ENCODE measurements at places on chromosomes 16 and 17.
A peak's percentile ranks its signal among the peaks of the same experiment; 100 is the strongest.

DNA sequence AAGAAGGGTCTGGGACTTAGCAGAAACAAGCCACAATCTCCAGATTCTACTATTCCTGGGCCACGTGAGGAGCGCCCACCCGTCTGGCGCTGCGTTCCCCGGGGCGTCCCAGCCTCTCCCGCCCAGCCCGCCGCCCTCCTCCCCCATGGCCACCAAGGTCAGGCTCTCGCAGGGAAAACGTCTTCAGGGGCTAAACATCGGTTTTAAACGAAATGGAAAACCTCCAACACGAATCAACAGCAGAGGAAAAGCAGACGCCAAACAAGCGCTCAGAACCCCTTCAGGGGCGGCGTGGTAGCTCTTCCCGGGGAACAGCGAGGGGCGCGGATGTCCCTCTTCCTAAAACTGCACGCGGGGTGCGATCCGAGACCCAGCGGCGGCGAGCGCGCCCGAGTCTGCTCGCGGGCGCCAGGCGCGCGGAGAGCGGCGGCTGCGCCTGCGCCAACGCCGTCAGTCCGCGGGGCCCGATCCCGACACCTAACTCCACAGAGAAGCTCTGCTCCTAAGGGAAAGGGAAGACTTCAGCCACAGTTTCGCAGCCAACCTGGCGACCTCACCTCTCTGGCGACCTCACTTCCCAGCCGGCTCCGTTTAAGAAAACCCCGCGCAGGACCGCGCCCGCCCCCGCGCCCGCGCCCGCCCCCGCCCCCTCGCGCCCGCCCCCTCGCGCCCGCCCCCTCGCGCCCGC, 505 bp upstream of the COG1 start:
- peak overlapping the region; percentile 93 for H3K27ac ChIP-seq
- peak; percentile 59 for DNase-seq
- no peaks in the 10 kb centered on the region for H3K27me3 ChIP-seq

- peak; percentile 2 for DNase-seq
- no peaks in the 10 kb centered on the region for H3K36me3 ChIP-seq
- H3K27me3 ChIP-seq: no peaks in the 10 kb centered on the region
- no peak overlapping the region for H3K27ac ChIP-seq
- no peak overlapping the region for H3K4me3 ChIP-seq
- H3K4me1 ChIP-seq: no peaks in the 10 kb centered on the region
Measured at GRCh38 chr17:27919079-27919478, 25.9 kb upstream of the LYRM9 start.

GRCh38 chr16:81401035-81401950, 43.3 kb upstream of the CMIP start:
- peak overlapping the region; percentile 41 for H3K4me3 ChIP-seq
- peak; percentile 93 for DNase-seq
- H3K4me1 ChIP-seq: peaks cover 14% of the 10 kb centered on the region

GRCh38 chr16:26344240-26344776, 652.5 kb downstream of the HS3ST4 start:
- H3K4me3 ChIP-seq: no peak overlapping the region
- H3K4me1 ChIP-seq: no peaks in the 10 kb centered on the region
- DNase-seq: no peak
- H3K27ac ChIP-seq: no peak overlapping the region
- H3K27me3 ChIP-seq: no peaks in the 10 kb centered on the region

DNA sequence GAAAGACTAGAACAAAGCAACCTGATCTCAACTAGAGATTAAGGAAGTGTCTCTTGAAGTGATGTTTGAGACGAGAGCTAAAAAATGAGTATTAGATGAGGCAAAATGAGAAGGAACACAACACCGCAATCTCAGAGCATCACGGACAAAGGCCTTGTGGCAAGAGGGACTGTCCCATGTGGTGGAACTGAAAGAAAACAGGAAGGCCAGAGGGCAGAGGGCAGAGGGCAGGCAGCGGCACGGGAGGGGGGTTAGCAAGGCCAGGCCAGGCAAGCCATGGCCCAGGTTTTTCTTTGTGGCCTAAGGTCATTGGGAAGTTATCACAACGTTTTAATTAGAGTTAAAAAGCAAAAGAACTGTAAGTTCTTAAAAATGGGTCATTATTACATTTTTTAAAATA, 22.5 kb downstream of the RPA1 start:
- peaks cover 72% of the 10 kb centered on the region for H3K36me3 ChIP-seq
- no peaks in the 10 kb centered on the region for H3K27me3 ChIP-seq
- H3K4me3 ChIP-seq: no peak overlapping the region
- no peaks in the 10 kb centered on the region for H3K4me1 ChIP-seq
- no peak for DNase-seq
- H3K27ac ChIP-seq: no peak overlapping the region

- DNase-seq: peak; percentile 88
- H3K4me3 ChIP-seq: no peak overlapping the region
- peaks cover 39% of the 10 kb centered on the region for H3K4me1 ChIP-seq
- no peaks in the 10 kb centered on the region for H3K36me3 ChIP-seq
Measured at GRCh38 chr16:59886021-59886420, 1151.9 kb upstream of the GOT2 start.

GRCh38 chr17:16255481-16255921, 38.5 kb downstream of the PIGL start:
- no peak overlapping the region for H3K27ac ChIP-seq
- peaks cover 5% of the 10 kb centered on the region for H3K36me3 ChIP-seq
- peaks cover 5% of the 10 kb centered on the region for H3K4me1 ChIP-seq
- DNase-seq: no peak
- no peaks in the 10 kb centered on the region for H3K27me3 ChIP-seq

DNA sequence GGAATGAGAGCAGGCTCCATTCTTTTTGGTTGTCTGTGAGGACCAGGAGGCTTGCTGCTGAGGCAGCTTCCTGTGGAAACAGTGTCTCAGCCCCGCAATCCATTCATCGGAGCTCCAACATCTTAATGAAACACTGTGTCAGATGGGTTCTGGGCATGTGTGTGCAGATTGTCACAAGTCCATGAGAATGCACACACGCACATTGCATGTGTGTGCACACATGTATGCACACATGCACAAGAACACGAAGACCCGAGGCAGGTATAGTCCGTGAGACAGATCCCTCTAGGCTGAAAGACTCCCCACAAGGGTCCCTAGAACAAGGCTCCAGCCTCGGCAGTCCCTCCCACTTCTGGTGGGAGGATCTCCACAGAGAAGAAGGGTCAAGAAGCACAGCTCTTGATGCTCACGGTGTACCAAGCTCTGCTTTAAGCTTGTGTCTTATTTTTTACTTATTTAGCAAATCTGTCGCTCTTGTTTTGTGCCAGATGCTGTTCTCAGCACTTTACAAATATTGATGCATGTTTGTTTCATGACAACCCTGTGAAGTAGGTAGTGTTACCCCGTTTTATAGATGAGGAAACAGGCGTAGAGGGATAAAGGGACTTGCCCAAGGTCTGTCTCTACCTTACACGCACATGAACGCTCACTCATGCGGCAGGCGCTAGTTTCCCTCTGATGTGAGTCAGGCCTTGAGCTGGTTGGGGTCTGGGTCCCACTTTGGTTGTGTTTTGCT, 213.1 kb downstream of the SEC14L1 start:
- DNase-seq: no peak
- no peak overlapping the region for H3K27ac ChIP-seq
- peaks cover 31% of the 10 kb centered on the region for H3K4me1 ChIP-seq
- H3K36me3 ChIP-seq: peaks cover 30% of the 10 kb centered on the region
- no peak overlapping the region for H3K4me3 ChIP-seq

DNA sequence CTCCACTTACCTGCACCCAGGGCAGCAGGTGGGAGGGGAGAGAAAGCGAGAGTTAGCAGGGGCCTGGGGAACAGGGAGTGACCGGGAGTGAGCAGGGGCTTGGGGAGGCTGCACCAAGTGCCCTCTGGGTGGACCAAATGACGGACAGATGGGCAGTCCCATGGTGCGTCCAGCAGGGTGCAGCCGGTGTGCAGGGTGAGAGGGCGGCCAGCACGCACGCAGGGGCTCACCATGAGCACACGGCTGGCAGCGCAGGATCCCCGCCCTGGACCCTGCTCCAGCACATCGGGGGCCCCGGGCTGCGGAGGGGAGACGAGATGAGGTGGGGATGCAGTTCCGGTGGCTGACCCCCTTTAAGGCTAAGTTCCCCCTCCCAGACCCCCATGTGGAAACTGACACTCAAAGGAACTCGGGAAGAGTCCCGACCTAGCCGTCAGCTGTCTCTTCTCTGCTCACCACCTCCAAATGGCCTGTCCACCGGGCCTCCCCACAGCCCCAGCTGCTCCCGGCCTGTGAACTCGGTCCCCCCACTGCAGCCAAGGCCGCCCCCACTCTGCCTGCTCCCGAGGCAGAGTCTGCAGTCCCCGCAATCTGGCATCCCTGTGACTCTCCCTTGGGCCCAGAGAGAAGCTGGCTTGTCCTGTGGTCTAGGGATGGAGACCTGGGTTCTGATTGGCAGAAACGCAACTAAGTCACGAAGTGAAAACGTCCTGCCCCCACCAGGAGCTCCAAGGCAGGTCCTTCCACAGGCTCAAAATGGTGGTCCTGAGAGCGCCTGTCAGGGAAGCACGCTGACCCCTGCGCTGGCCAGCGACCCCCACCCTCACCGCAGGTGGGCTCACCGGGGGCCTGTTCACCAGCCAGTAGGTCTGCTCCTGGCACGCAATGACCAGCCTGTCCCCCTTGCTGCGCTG, 2.9 kb downstream of the RGS11 start:
- no peak overlapping the region for H3K27ac ChIP-seq
- H3K36me3 ChIP-seq: no peaks in the 10 kb centered on the region
- peaks cover 6% of the 10 kb centered on the region for H3K4me1 ChIP-seq
- DNase-seq: no peak
- H3K27me3 ChIP-seq: no peaks in the 10 kb centered on the region

DNA sequence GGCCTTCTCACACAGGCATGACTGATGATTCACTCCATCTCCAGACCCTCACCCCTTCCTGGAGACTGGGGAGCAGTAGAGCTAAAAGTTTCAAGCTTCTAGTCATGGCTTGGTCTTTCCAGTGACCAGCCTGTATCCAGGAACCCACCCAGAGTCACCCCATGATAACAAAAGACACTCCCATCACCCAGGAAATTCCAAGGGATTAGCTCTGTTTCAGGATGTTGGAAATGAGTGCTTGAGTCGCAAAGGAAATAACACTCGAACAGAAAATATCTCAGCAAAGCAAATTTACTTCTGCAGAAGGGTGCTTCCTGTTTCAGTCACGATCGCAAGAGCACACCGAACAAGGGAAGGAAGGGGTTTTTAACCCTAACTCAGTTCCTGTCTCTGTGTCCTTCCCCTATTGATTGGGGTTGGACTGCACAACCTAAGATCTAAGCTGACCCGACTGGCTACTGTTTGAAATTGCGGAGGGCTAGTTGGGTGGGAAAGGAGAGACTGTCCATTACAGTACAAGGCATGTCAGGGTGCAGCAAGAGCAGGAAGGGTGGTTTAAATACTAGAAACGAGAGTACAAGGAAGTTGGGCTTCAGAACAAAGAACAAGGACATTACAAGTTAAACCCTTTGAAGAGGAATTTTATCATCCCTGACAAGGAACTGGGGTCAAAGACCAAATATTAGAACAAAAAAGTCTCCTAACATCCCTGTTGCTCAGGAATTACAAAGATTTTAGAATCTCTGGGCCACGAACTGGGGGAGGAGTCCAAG, 224.4 kb upstream of the CACNG5 start:
- H3K4me1 ChIP-seq: no peaks in the 10 kb centered on the region
- no peak overlapping the region for H3K27ac ChIP-seq
- DNase-seq: no peak
- no peaks in the 10 kb centered on the region for H3K27me3 ChIP-seq
- no peaks in the 10 kb centered on the region for H3K36me3 ChIP-seq
- H3K4me3 ChIP-seq: no peak overlapping the region

GRCh38 chr17:9644910-9645751, at the start of gene USP43:
Gene USP43, plus strand, starts transcription at chr17:9645517. Its CDS starts 116 bp downstream, at chr17:9645633.
- no peaks in the 10 kb centered on the region for H3K36me3 ChIP-seq
- no peaks in the 10 kb centered on the region for H3K27me3 ChIP-seq
- peak; percentile 72 for DNase-seq
- H3K4me3 ChIP-seq: peak within 1 kb of the TSS; percentile 75
- H3K4me1 ChIP-seq: peaks cover 20% of the 10 kb centered on the region
- peak within 1 kb of the TSS; percentile 83 for H3K27ac ChIP-seq

DNA sequence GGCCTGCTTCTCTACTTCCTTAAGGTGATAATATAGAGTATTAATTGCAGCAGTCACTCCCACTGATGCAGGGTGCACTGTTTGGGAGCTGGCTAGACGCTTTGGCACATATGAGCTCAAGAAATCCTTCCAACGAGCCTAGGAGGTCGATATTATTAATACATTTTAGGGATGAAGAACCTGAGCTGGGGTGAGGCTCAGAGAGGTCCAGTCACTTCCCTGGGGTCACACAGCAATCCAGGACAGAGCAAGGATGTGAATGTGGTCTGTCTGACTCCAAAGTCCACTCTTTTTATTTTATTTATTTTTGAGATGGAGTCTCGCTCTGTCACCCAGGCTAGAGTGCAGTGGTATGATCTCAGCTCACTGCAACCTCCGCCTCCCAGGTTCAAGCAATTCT, 156.4 kb upstream of the CDC42EP4 start:
- H3K36me3 ChIP-seq: no peaks in the 10 kb centered on the region
- H3K4me3 ChIP-seq: no peak overlapping the region
- no peak for DNase-seq
- H3K4me1 ChIP-seq: no peaks in the 10 kb centered on the region

- no peaks in the 10 kb centered on the region for H3K27me3 ChIP-seq
- H3K36me3 ChIP-seq: peaks cover 27% of the 10 kb centered on the region
- H3K4me3 ChIP-seq: no peak overlapping the region
- DNase-seq: no peak
- no peaks in the 10 kb centered on the region for H3K4me1 ChIP-seq
Measured at GRCh38 chr17:56867948-56868376, 34.0 kb downstream of the DGKE start.

DNA sequence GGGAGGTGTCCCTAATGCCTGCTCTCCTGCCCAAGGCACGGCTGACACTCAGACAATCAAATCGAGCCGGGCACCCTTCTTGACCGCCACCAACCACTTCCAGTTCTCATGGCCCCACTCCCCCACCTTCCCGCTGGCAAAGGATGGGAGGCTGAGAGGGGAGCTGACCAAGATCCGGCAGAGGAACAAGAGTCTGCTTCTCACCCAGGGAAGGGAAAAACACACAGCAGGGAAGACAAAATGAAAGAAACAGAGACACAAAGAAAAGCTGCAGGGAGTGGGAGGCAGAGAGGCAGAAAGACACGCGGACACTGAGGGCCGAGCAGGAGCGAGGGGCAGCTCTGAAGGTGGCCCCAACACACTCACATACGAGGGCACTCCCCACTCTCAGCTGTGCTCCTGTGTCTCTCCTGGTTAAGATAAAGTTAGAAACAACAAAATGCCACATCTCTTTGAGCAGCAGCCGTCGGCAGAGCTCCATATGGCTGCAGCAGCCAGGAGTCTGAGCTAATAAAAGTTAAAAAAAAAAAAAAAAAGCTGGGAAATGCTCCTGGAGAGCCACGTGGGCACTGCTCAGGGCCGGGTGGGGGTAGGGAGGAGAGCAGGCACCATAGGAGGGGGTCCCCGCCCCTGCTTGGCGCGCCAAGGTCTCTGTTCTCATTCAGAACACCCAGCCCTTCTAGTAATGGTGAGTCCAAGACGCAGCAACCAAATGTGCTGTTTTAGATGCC, 7.4 kb downstream of the LRRC75A start:
- H3K4me1 ChIP-seq: peaks cover 14% of the 10 kb centered on the region
- no peak overlapping the region for H3K4me3 ChIP-seq
- no peak overlapping the region for H3K27ac ChIP-seq
- H3K36me3 ChIP-seq: no peaks in the 10 kb centered on the region
- no peak for DNase-seq

Data from MCF 10A (cell line).